Effector memory CD8-positive, alpha-beta T cell (primary cell): ENCODE measurements at places on chromosomes 6 and 20.

- no peak for DNase-seq
Measured at GRCh38 chr6:98824902-98825599, 9.3 kb upstream of the POU3F2 start.

DNA sequence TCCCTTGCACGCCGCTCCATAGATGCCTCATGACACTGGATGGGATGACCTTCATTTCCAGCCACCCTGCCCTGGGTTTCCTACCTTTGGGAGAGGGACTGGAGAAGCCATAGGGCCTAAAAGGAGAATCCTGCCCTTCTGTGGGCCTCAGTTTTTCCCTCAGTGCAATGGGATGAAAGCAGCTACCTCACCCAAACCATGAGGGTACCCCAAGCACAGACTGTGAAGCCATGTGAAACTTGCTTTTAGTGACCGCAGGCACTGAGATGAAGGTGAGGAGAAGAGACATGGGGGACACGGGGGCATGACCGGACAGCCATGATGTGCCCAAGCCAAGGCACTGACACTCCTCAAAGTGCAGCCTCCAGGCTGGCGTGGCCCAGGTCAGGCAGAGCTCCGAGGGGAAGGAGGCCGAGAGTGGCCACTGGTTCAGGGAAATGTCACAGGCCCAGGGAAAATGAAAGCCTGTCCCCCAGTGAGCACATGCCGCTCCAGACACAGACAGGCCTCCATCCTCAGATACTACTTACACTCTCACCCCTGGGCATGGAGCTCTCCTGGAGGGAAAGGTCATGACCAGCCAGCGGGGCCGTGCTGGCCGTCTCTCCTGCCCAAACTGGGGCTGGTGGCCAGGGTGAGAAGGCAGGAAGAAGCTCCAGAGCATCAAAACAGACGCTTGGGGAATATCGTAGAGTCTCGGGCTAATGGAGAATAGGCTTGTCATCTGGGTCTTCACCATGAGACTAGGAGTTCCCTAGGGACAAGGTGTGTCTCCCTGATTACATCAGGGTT lies 116.2 kb downstream of the GRM4 start:
- DNase-seq, result no peak

DNA sequence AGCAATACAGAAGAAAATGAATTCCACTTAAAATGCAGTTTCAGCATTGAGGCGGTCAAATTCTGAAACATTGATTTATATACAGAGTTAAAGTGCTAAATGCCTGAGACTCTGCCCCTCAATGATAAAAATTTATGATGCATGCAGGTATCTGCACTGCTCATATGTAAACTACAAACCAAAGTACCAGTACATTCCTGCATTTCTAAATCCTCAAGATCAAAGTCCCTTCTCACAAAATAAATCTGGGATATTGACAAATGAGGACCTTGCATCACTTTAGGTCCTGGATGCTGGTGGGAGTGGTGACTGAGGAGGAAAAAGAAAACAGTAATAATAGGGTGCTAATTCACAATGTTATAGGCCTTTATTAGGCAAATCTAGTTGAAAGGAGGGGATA lies 101.9 kb downstream of the FIG4 start:
- DNase-seq, result no peak

- peak; percentile 44 for DNase-seq
Measured at GRCh38 chr20:45946149-45946970, 11.9 kb downstream of the PCIF1 start.

DNA sequence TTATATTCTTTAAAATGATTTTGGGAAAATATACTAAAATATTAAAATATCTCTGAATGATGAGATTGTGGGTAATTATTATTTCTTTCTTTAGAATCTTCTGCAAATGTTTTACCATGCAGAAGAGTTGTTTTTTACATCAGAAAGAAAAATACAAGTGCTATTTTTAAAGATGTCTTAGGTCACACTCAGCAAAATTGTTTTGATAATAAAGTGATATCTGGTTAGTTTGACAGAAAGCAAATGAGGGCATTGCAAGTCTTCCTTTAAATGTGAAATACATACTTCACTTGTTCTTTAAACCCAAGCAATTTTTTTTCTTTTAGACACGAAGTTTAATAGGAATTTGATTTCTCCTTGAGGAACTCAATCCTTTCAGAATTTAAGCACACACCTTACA lies 43.6 kb upstream of the STXBP5 start:
- DNase-seq, result no peak

GRCh38 chr6:125300992-125301434 lies 754 bp downstream of the HDDC2 start:
- DNase-seq, result no peak

- no peak for DNase-seq
Measured at GRCh38 chr6:142251930-142252445, 49.8 kb upstream of the ADGRG6 start.

GRCh38 chr6:98324446-98324845 lies 509.9 kb upstream of the POU3F2 start:
- DNase-seq, result no peak

- DNase-seq, result no peak
Measured at GRCh38 chr20:4165984-4166725, 150.8 kb upstream of the RNF24 start.

DNA sequence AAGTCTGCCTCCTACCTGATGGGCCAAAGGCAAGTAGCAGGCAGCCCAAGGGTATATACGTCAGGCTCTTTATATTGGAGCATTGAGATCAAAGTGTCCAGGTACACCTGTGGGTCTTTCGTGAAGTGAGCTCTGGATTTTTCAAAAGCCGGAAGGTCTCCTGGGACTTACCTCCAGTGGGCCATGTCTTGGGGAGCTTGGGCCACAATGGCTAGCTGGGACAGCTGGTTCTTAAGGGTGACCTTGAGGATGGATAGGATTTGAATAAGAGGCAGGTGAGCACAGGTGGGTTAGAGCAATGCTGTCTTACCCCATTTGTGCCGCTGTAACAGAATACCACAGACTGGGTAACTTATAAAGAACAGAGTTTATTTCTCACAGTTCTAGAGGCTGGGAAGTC lies 153.4 kb downstream of the CDC5L start:
- no peak for DNase-seq

GRCh38 chr6:85544776-85545175 lies 48.9 kb downstream of the SNX14 start:
- no peak for DNase-seq

DNA sequence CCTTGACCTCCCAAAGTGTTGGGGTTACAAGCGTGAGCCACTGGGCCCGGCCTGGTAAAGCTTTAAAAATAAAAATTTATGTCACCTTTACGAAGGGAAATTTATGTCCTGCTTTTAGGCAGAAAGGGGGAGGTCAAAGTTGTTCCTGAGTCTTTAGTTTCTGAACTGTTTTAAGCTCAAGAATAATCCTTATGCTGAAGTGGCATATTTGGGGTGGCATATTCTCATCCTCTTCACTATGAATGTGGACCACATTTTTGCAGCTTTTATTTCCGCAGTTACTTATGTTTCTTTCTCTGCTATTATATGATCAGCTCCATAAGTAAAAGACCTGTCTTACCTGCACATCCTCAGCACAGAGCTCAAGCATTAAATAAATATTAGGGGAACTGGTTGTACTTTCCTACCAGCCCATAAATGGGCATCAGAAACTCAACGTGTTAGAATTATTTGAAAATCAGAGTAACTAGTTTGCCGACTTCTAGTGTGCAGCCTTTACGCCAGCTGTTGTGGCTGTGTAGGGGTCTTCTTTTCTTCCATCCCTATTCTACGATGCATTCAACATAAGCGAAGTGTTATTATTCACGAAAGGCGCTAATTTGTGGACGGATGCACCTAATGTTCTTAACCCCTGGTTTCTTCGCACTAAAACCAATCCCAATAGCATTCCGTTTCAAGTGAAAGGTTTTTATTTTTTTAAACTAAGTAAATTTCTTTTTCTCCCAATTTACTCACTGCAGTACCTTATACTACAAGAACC lies 867 bp upstream of the AKAP7 start:
- no peak for DNase-seq

GRCh38 chr6:145815309-145816274 lies 997 bp upstream of the FBXO30 start:
- no peak for DNase-seq

- no peak for DNase-seq
Measured at GRCh38 chr20:48236000-48236970, 451.0 kb upstream of the SULF2 start.

GRCh38 chr20:652615-653109 lies 338 bp downstream of the SRXN1 start:
- DNase-seq, result no peak

DNA sequence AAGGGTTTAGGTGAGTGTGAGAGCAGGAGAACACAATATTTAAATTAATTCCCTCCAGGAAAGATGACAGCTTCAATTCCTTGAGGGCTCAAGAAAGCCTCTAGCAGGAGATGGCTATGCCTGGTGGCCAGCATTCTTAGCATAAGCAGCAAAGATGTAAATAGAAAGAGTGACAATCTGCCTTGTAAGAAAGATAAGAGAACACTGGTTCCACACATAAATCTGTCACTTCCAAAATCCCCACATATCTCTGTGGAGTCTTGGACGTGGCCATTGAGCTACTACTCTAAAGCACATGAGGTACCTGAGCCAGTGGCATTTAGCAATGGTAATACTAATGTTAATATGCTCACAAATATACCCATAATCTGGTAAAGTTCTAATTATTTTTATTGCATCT lies 29.2 kb downstream of the DEFB114 start:
- no peak for DNase-seq

DNA sequence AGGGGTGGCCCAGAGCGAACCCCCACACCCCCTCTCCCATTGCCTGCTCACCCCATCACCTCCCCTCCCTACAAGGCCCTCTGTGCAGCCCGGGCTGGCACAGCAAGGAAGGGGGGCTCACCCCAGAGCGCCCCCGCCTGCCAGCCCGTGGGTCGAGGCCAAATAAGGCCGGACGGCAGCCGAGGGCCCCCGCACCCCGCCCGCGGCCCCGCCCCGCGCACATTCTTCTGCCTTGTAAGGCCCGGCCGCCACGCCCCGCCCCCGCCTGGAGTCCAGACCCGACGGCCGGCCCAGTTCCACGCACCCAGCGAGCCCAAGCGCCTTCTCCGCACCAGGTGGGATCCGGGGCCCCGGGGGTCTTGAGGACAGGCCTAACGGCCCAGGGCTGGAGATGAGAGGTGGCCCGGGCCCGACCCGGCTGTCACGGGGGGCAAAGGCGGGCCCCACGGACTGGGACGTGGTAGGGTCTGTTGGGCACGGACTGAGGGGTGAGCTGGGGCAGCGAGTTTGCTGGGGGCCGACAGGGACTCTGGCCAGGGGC lies at the start of gene MYL9:
Gene MYL9, plus strand, starts transcription at position 293 of the 541 bp plus-strand sequence. CDS start 3,366 bp downstream, outside the sequence.
- no peak for DNase-seq

DNA sequence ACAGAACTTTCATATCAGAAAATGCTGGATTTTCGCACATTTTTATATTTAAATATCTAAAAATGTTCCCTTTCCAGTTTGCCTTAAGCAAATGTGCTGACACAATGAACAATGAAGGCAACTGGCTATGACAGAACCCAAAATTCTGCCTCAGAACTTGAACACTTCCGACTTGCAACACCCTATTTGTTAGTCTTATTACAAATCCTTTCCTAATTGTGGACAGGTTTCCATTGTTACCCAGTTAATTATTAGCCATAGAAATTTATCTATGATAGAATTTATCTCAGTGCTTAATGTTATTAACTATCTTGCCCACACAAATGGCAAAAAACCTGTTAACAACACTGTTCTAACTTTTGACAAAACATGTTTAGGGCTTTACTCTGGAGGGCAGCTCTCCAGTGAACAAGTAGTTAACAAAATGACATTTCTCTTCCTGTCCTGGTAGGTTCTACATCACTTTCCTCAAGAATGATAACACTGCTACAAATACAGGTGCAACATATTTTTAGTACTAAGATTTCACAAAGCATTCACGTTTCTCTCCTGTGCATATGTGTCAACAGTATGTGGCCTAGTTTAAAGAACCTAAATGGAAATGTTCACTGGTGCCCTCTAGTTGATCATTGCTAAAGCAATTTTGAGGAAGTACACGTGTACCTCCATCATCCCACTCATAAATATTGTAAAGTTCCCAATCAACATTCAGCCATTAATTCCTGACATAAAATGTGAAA lies 58.4 kb downstream of the HIVEP2 start:
- no peak for DNase-seq

- peak; percentile 29 for DNase-seq
Measured at GRCh38 chr6:13273931-13274706, 54.2 kb downstream of the TBC1D7 start.

DNA sequence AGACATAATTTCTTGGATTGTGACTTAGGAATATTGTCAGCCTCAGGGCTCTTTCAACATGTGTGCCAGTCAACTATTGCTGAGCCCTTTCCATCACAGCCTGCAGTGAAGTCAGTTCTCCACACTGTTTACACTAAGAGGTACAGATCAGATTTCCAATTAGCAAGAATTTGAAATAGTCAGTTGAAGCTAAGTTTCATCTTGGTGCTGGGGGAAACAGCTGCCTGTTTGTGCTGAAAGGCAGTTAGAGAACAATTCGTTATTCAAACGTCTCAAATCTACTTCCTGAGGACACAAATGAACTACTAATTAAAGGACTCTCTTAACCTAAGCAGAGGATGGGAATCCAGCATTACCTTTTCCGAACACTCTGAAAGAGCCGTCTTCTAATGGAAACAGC lies 25.9 kb downstream of the ADGRF1 start:
- no peak for DNase-seq

DNA sequence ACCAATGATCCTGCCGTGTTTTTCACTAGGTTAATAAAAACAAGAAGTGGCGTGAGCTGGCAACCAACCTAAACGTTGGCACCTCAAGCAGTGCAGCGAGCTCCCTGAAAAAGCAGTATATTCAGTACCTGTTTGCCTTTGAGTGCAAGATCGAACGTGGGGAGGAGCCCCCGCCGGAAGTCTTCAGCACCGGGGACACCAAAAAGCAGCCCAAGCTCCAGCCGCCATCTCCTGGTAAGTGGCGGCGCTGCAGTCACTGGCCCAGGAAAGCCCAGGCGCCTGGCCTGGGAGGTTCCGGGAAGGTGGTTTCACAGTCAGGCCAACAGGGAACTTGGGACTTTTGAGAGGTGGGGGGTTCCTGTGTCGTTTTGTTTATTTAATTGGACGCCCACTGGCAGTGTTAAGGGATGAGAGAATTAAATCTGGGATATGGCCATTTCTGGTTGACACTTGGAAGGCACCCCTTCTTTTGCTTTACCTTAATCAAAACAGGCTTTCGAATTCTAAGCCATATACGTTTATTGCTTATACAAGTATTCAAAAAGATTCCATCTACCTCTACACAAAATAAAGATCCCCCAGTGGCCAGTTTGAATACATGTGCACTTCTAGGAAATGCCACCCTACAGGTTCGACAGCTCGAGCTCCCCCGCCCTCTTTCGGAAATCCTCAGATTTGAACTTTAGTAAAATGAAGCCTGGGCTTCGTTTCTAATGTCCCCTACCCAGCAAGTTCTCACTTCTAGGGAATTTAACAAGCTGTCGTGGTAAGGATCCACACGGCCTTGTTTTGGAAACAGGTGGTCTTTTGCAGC lies 138.9 kb downstream of the TMEM242 start:
- peak; percentile 53 for DNase-seq

- DNase-seq, result no peak
Measured at GRCh38 chr6:81557811-81558210, 194.7 kb downstream of the TENT5A start.
